Osteocyte (in vitro differentiated cells): ENCODE measurements at places on chromosomes 7 and 10. TPM values are rescaled to one million over a fixed set of nuclear protein-coding genes. Genes with fewer than 3 reads are reported as not detected.

The FAM131B gene
- total RNA-seq = 17.0 and 18.4 TPM in 2 replicates

The MKI67 gene
- total RNA-seq = 19.3 and 25.1 TPM in 2 replicates

DNA sequence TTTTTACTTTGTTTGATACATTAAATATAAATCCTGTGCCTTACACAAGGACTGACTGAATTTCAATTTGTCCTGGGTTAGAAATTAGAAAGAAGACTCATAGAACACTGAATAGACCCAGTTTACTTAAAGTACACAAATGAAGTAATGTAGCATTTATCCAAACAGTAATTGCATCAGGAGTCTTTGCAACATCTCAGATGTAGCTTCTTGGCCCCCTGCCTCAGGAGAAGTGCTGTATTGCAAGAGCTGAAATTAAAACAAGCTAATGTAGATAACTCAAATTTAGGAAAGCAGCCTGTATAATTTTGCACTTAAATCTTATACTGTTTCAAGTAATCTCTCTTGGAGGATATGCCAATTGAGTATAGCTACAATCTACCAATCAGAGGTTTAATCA is 54.3 kb upstream of the KCND2 start:
- no peak for DNase-seq

DNA sequence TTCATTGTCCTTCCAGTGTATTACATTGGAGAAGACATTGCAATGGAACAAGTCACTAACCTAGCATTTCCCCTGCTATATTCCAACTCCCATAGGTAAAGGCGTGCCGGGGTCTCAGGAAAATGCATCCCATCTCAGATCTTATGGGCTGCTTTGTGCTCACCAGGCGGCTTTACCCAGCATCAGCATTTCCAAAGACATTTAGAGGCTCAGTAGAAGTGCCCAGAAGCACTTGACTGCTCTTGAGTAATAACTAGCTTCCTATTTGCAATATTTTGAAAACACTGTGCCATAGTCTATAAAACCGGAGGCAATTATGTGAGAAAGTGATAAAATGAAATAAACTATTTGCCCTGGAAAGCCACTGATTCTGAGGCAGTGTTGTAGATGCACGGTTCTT is 415.0 kb upstream of the NPVF start:
- DNase-seq = no peak

DNA sequence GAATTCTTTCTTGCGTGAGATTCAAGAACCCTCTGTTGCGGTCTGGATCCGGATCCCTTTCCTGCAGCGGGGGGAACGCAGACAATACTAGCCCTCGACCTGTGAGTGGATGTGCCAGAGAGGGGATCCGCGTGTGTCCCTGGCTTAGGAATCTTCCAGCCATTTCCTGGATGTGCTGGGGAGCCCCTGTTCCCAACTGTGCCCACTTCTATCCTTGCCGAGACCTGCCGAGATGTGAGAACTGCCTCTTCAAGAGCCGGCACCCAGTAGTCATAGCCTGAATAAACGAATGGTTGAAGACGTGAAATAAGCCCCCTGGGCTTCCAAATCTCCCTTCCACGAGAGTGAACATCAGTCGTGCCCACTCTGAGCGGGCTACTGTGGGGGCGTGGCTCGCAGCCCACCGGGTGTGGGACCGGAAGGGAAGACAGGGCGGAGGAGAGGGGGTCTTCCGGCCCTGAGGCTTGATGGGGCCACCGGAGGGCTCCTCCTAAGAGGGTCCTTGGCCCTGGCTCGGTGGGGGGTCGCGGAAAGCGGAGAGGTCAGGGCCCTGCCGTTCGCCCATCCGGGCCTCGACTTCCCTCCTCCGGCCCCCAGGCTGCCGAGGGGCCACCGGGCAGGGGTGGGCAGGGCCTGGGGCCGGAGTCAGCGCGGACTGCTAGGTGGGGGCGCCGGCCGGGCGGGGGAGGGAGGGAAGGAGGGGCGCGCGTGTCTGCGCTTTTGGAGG is 1.3 kb upstream of the CCDC136 start:
- no peak for DNase-seq
